ENCODE measurements at places on chromosomes 5 and 9.

DNA sequence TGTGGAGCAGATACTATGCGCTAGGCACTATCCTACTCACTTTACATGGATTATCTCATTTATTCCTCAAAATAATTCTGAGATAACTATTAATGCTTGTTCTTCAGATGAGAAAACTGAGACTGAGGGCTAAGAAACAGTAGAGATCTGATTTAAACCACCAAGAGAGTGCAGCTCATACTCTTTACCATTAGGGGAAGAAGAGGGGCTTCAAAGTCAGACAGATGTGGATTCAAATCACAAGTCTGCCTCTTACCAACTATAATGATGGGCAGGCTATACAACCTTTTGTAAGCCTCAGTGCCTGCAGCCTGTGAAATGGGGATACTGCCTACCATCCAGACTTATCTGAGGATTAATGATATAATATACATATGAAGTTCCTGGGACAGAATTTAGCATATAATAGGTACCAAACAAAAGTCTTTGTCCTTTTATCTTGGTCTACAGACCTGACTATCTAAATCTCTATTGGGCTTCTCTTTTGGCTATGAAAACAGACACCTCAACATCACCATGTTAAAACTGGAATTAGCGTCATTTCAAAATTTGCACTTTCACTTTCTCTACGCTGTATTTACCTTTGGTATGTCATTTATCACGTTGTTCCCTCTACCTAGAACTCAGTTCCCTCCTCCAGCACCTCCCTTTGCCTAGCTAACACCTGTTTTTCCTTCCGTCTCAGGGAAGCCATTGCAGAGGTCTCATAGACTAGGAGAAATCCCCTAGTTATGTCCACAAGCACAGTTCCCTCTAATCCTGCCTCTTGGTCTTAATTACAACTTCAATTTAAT, 13.8 kb upstream of the TMEM267 start:
- DNase-seq, result no peak

GRCh38 chr5:6480133-6481051, 31.7 kb downstream of the UBE2QL1 start:
- DNase-seq, result no peak

- DNase-seq, result no peak
Observed at GRCh38 chr5:72363166-72363802, 43.1 kb downstream of the PTCD2 start.

DNA sequence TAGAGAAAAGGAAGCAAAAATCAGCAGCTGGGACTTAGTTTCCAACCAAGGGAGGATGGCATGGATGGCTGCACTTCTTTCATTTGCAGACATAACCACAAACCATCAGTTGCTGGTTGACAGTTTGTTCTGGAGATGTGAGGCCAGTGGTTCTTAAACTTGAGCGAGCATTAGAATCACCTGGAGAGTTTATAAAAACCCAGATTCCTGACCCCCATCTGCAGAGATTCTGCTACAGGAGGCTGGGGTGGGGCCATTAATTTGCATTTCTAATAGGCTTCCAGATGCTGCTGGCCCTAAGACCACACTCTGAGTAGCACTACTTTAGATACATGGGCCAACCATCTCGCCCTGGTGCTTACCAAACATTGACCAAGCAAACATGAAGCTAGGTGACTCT, 60.8 kb downstream of the MARCHF3 start:
- DNase-seq, result no peak

GRCh38 chr5:128815201-128815600, 150.1 kb upstream of the SLC27A6 start:
- no peak for DNase-seq

- no peak for DNase-seq
Observed at GRCh38 chr5:663436-664342, 29.5 kb downstream of the TPPP start.
